ENCODE measurements at places on chromosomes 1 and 21.
A peak's percentile ranks its signal among the peaks of the same experiment; 100 is the strongest.

- DNase-seq: peak; percentile 6
Observed at GRCh38 chr1:164369698-164370365, 189.2 kb upstream of the PBX1 start.

DNA sequence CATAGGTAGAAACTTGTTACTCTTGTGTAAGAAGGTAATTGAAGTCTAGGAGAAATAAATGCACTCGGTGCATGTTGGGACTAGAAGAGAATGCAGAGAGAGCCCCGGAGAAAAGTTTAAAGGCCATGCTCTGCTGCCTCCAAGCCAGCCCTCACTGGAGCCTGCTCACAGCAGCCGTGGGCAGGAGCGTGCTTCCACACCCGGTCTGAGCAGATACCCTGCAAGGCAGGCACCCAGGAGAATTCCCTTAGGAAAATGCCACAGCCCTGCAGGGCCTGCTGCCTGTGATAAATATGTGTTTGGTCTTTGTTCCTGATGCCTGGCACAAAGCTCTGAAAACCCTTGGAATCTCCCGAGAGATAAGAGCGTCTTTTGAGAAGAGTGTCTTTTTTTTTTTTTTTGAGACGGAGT lies 22.8 kb downstream of the C2CD2 start:
- DNase-seq: no peak

DNA sequence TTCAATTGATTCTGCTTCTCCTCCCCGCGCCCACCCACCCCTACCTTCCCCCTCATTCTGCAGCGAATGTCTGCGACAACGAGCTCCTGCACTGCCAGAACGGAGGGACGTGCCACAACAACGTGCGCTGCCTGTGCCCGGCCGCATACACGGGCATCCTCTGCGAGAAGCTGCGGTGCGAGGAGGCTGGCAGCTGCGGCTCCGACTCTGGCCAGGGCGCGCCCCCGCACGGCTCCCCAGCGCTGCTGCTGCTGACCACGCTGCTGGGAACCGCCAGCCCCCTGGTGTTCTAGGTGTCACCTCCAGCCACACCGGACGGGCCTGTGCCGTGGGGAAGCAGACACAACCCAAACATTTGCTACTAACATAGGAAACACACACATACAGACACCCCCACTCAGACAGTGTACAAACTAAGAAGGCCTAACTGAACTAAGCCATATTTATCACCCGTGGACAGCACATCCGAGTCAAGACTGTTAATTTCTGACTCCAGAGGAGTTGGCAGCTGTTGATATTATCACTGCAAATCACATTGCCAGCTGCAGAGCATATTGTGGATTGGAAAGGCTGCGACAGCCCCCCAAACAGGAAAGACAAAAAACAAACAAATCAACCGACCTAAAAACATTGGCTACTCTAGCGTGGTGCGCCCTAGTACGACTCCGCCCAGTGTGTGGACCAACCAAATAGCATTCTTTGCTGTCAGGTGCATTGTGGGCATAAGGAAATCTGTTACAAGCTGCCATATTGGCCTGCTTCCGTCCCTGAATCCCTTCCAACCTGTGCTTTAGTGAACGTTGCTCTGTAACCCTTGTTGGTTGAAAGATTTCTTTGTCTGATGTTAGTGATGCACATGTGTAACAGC lies 339.9 kb downstream of the NTNG1 start:
- DNase-seq: peak; percentile 4

- no peak for DNase-seq
Observed at GRCh38 chr1:239763850-239764249, 327.8 kb upstream of the FMN2 start.

DNA sequence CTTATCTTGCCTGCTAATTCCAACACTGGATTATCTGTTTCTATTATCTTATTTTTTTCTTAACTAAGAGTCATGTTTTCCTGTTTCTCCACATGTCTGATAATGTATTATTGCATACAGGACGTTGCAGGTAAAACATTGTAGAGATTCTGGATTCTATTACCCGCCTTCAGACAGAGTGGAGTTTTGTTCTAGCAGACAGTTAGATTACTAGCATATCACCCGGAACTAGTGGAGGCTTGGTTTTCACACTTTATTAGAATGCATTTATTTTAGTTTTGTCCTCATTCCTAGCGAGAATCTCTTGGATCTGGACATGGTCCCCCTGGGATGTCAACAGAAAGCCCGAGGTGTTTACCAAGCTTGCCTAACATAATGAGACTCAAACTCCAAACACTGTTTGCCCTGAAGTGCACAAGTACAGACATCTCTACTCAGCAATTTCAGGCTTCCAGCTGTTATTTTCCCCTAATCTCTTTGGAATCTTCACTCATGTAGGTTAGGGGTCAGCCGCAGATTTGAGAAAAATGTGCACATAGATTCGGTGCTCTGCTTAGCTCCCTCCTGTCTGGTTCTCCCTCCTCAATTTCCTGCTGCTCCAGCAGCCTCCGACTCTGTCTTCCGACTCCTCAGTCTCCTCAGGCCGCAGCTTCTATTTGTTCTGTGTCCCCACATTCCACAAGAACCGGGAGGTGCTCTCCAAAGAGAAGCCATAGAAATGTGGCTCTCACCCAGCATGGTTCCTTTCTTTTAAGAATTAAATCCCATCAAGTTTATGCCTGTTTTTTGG lies 36.8 kb upstream of the PTPRF start:
- peak; percentile 34 for DNase-seq

DNA sequence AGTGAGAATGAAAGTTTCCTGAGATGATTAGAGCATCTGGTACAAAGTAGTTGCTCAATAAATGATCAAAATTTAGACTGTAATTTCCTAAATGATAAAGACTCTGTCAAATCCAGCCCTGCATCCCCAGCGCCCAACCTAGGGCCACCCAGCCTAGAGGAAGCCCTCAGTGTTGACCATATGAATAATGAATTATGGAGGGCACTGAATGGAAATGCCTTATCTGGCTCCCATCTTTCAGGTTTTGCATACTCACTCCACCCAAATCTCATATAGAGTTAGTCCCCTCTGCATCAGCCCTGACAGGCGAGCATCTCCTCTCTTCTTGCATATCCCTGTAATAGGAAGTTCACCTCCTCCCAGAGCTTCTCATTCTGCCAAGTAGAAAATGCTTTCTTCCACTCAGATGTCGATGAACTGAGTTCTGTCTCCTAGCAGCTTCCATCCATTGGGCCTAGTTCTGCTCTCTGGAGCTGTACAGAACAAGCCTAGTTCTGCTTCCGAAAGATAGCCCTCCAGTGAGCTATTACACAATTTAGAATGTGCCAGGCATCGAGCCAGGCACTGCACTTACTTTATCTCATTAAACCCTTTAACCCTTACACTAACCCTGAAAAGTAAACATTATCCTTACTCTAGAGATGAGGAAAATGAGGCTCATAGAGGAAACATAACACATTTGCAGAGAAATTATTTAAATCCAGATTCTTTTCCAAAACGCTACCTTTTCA lies 20.9 kb downstream of the COA7 start:
- no peak for DNase-seq

Data from fibroblast of upper back skin (primary cell).